ENCODE measurements at places on chromosomes 6 and 20.

- DNase-seq: no peak
These were observed 82.1 kb downstream of the DLL1 start for GRCh38 chr6:170208651-170209353.

DNA sequence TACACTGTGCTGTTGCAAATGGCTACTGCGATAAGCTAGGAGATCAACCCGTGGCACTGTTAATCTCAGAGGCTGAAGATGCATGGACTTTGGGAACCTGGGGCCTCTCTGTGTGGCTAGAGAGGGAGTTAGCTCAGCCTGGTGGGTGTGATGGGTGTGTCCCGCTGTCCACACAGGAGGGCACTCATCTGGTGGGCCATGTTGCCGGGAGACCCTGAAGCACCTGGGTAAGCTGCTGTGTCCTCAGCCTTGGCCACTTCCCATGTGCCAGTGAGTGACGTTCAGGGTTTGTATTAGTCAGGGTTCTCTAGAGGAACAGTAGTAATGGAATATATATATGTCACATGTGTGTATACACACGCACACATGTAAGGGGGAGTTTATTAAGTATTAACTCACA is 132.7 kb downstream of the ERMARD start:
- no peak for DNase-seq

DNA sequence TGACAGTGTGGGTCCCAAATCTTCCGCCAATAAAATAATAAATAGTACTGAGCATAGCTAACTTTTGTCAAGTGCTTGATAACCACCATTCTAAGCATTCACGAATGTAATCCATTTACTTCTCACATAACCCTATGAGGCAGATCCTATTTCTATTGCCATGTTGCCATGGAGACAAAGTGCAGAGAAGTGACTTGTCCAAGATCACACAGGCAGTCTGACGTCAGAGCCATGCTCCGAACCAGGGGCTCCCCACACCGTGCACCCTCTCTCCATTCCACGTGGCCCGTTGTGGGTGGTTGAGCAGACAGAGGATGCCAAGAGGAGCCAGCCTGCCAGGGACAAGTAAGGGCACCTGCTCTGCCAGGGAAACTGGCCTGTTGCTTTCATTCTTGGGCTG is 38.9 kb downstream of the CDH22 start:
- no peak for DNase-seq

DNA sequence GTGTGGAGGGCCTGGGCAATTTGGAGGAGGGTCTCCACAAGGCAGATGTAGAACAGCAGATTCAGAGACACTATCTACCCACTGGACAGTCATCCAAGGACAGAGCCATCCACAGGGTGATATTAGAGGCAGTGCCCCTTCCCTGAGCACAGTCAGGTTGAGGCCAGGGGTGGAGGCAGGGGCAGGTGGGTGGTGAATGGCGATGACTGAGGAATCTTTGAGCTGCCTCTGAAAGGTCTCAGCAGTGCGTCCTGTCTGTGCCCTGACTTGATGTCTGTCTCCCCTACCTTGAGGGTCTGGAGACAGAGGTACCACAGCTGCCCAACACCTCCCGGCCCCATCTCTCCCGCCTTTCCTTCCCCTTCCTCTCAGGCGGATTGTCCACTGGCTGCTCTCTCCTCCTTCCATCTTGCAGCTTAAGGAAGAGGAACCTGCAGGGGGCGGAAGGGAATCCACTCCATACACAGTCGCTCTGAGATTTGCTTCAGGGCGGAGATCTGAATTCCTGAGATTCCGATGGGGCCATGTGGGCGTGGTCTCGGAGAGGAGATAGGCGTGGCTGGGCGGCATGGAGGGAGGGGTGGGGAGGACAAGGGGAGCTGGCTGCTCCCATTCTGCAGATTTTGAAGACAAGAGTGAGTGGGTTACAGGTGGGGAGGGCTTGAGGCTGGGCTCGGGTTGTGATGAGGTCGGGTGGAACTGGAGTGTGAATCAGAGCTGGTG is 1.7 kb downstream of the MUCL3 start:
- peak; percentile 76 for DNase-seq

- DNase-seq: no peak
These were observed 8.5 kb downstream of the MYLIP start for GRCh38 chr6:16137451-16137801.

- no peak for DNase-seq
These were observed 44.5 kb downstream of the FUT9 start for GRCh38 chr6:96060249-96060648.

DNA sequence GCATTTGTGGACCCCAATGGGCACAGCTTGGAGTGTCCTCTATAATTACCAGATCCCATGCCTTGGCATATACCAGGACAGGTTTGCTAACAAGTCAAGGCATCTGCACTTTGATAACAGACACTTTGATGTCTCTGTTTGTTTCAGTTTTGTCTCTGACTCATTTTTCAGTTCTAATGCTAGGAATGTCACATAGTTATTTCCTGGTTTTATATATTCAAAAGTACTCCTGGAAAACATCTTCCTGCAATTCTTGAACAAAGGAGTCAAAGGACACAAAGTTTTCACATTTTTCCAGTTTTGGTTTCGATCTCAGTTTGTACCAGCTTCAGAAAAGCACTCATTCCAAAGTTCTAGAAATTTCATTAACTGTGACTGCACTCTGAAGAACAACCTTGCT is 188.1 kb downstream of the FOXC1 start:
- DNase-seq: no peak

Data from transverse colon (tissue), 4 donors.